ENCODE measurements at places on chromosomes 11 and 22.
A peak's percentile ranks its signal among the peaks of the same experiment; 100 is the strongest.

GRCh38 chr11:105219269-105219668 is 79.7 kb upstream of the CARD18 start:
- DNase-seq, result no peak

GRCh38 chr22:36369004-36369921 is 18.5 kb downstream of the MYH9 start:
- no peak for DNase-seq

DNA sequence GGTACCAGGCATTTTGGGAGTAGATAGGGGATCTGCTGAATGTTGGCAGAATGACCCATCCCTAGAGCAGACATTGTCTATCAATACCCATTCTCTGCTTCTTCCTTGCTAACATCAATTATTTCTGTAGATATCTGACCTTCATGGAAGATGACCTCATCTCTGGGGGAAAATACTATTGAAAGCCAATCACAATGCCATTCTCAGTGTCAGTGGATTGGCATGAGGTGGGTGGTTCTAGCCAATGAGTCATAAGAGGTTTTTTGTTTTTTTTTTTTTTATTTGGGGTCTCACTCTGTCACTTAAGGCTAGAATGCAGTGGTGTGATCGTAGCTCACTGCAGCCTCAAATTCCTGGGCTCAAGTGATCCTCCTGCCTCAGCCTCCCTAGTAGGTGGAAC is 42.5 kb downstream of the SNX19 start:
- peak; percentile 71 for DNase-seq

DNA sequence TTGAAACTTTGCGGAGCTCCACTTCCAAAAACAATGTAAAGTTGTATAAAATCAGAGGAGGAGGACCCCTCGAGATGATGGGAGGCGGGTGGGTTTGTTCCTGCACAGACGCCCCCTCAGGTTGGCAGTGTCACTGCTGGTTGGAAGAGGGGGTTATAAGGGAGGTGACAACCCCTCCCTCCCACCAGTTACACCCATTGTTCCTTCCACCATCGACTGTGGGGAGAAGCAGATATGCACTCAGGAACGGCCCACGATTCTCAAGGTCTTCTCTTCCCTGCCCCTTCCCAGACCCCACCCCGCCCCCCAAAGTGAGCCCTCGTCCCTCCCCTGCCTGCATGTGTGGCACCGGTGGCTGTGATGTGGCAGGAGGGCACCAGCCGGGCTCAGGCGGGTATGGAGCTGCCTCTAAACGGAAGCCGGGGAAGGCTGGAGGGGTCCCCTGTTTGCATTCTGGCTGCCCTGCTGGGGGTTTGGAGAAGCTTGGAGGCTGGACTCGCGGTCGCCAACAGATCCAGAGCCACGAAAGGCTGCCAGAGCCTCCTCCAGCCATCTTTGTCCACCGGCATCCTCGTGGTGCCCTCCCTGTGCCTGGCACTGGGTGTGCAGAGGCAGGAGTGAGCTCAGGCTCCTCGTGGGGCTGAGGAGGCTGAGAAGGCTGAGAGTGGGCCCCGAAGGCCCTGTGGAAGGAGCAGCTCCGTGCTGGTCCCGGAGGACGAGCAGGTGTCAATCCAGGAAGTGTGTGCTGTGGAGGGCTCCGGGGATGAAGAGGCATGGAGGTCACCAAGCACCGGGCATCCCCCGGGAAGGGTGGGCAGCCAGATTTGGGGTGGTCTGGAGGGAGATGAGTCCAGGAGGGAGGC is 778 bp downstream of the KDELR3 start:
- DNase-seq, result no peak

- no peak for DNase-seq
Observed at GRCh38 chr11:9037963-9038362, 34.2 kb upstream of the NRIP3 start.

GRCh38 chr11:116692318-116693101 is 80.3 kb downstream of the BUD13 start:
- no peak for DNase-seq

GRCh38 chr11:2196970-2197770 is 25.6 kb upstream of the TH start:
- DNase-seq, result peak; percentile 59

DNA sequence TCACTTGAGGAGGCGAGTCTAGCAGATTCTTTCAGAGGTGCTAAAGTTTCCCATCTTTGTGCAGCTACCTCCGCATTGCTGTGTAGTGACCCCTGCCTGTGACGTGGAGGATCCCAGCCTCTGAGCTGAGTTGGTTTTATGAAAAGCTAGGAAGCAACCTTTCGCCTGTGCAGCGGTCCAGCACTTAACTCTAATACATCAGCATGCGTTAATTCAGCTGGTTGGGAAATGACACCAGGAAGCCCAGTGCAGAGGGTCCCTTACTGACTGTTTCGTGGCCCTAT is 8.9 kb upstream of the SAMM50 start:
- DNase-seq, result no peak

GRCh38 chr11:92489826-92490399 is 265.3 kb downstream of the FAT3 start:
- DNase-seq, result no peak

DNA sequence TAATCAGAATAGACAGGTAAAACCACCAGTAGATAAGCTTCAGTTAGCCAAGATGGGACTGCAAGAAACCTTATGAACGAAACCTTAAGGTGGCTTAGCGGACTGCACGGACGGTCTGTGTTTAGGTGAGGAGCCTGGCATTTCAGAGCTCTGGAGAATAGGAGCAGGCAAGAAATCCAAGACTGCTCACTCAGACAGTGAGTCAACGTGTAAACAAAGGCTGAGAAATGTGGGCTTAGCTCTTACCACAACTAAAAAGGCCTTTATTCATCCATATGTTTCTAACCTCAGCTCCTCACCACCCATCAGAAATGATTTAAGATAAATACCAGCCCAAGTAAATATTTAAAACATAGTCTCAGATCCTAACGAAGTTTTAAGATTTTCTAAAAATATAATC is 657.7 kb downstream of the OPCML start:
- DNase-seq, result peak; percentile 94

- no peak for DNase-seq
Observed at GRCh38 chr11:42337786-42338455, 878.5 kb upstream of the LRRC4C start.

DNA sequence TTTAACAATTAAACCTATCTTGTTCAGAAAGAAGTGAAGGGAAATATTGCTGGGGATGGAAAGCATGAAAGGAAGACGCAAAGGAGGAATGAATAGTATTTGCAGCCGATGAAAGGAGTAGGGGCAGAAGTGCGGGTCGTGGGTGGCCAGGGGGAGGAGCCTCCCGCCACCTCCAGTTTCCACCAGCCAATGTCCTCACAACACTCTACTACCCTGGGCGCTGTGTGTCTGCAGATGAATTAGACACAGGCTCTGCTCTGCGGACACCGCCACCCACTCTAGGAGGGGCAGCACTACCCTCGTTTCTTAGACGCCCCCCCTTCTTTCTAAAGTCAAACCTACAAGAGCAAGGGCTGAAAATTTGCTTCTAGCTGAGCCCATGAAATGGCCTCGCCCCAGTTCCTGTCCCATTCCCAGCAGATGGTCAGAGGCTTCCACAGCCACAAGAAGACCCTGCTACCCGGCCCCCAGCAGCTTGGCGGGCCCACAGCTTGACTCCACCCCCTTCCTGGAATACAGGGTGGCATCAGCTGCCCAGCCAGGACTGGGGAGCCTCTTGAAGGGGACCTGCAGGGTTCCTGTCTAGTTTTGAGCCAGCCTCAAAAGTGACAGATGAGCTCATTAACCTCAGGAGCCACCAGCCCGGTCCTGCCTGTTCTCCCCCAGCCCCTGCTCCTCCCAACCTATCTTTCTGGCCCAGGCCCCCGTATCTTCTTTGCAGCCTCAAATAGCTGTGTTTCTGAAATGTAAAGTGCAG is 268.1 kb downstream of the BUD13 start:
- no peak for DNase-seq

DNA sequence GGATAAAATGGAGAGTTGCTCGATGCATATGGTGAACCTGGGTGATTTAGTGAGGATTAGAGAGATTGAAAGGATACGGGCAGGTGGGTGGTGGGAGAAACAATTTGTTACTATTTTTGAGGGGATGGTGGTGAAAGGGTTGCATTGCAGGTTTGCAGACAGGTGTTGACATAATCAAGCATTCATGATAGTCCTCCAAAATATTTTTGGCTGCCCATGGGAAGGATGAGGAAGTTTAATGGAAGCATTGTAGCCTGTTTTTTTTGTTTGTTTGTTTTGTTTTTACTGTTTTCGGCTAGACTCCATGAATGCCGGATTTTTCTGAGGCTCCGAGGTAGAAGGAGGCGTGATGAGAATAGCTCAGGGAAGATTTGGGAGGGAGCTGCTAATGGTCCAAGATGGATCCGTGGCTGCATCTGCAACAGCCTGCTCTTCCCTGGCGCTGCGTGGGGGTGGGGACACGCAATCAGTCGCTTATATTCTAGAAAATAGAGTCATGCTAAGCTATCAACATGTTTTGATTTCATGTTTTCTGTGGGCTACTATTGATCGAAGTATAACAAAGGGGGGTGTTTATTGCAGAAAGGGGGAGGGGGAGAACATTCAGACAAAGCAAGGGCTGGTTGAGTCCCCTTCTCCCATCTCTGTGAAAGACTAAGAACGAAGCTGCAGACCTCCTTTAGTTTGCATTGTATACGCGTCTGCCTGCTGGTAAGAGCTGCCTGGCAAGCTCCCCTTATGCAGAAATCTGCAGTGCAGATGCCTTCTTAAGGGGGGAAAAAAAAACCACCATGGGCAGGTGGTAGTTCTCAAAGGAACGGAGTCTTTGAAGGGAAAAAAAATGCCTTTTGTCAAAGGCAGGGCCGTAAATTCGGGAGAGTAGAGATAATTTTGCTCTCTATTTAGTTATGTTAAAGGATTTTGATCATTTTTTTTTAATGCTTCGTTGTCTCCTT is 1.0 kb downstream of the RTN3 start:
- peak; percentile 11 for DNase-seq

- peak; percentile 22 for DNase-seq
Observed at GRCh38 chr11:74487875-74488274, 5.6 kb downstream of the LIPT2 start.

GRCh38 chr11:34750692-34751405 is 130.0 kb downstream of the EHF start:
- no peak for DNase-seq

- no peak for DNase-seq
Observed at GRCh38 chr11:8733852-8734251, 51.3 kb downstream of the RPL27A start.

GRCh38 chr11:77411137-77411707 is 62.7 kb downstream of the PAK1 start:
- DNase-seq, result peak; percentile 17

- peak; percentile 21 for DNase-seq
Observed at GRCh38 chr11:129611661-129612446, 203.8 kb upstream of the TMEM45B start.

DNA sequence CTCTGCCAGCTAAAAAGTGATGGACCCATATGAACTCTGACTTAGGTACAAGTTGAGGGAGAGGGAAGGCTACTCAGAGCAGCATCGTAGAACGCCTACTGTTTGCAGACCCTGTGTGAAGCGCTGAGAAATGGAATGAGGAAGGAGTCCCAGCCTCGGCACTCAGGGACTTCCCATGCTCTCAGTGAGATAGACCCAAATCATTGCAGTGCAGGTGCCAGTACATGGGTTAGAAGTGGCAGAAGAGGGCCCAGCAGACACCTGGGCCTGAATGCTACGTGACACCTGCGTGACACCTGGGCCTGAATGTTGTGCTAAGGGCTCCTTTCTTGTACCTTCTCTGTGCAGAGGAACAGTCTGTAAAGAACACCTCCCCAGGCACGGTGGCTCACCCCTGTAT is 2.6 kb upstream of the PDGFB start:
- DNase-seq, result no peak

DNA sequence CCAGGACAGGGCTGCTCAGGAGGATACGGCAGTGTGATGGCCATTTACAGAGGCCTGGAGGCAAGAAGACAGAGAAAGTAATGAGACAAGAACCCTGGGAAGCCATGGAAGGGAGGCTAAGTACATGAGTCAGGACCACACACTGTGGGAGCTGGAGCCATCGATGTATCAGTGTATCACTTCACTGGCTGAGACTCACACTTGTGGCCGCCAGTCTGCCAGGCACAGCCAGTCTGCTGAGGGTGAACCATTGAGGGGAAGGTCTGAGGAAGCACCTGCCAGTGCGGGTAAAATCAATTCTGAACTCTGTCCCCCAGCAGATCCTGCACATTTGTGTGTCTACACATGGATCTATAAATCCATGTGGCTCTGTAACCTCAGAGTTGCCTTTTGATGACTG is 195.6 kb downstream of the GRIK4 start:
- DNase-seq, result no peak

GRCh38 chr22:35450824-35451569 is 51.1 kb downstream of the MCM5 start:
- no peak for DNase-seq

- no peak for DNase-seq
Observed at GRCh38 chr22:48857202-48857805, 970.4 kb downstream of the BRD1 start.

- no peak for DNase-seq
Observed at GRCh38 chr11:65119670-65119995, 2.1 kb upstream of the ZNHIT2 start.

DNA sequence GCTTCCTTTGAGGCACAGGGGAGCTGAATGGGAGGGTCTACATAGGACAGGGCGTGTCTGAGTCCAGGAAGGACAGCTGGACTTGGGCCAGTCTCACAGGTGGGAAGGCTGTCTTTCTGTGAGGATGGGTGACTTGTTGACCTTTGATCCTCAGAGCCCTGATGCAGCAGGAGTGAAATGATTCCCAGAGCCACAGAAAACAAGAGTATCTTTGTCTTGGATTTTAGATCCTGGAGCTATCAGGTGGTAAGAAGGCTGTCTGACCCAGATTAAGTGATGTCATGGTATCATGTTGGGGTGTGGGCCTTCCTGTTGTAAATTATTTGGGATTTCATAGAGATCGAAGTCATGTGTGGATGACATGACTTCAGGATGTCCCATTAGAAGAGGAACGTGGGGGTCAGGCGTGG is 15.0 kb downstream of the PTPRJ start:
- peak; percentile 18 for DNase-seq
